ENCODE measurements at places on chromosomes 5 and 9.

DNA sequence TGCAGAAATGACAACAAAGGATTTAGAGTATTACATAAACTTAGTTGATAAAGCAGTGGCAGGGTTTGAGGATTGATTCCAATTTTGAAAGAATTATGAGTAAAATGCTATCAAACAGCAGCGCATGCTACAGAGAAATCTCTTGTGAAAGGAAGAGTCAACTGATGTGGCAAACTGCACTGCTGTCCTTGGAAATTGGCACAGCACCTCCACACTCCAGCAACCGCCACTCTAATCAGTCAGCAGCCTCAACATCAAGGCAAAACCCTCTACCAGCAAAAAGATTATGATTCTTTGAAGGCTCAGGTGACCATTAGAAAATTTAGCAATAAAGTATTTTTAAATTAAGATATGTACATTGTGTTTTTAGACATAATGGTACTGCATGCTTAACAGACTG lies 66.4 kb downstream of the AUH start:
- DNase-seq, result no peak

DNA sequence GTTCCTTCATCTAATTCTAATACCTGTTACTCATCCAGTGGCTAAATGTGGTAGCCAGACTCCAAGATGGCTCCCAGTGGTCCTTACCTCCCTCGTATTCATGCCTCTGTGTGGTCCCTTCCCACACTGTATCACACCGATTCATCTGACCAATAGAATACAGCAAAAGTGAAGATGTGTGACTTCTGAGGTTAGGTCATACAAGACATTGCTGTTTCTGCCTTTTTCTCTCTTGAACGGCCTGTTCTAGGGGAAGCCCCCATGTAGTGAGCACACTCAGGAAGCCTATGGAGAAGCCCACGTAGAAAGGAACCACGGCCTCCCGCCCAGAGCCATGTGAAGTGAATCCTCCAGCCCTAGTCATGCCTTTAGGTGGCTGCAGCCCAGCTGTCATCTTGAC lies 9.4 kb upstream of the C5 start:
- no peak for DNase-seq

DNA sequence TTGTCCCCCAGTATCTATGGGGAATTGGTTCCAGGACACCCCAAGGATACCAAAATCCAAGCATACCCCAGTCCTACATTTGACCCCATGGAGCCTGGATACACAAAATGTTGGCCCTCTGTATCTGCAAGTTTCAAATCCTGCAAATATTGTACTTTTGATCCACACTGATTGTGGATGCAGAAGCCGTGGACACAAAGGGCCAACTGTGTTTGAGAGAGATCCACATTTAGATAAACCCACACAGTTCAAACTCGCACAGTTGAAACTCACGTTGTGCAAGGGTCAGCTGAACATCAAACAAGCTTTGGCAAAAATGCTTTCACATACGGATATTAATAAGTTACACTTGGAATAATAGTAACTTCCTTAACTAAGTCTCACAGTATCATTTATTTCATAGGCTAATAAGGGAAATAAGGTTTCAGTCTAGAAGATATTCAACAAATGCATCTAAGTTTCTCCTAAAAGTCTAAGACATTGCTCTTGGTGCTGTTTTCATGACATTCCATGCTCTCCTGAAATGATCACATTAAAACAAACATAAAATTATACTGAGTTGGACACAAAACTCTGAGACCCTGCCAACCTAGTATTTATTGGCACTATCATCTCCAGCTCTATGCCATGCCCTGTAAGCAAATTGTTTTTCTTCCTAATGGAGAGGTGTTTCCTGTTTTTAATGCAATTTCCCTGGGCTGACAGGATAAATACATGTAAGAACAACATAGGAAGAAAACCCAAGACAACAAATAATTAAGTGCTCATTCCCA lies 32.3 kb downstream of the ACTL7A start:
- DNase-seq, result no peak

DNA sequence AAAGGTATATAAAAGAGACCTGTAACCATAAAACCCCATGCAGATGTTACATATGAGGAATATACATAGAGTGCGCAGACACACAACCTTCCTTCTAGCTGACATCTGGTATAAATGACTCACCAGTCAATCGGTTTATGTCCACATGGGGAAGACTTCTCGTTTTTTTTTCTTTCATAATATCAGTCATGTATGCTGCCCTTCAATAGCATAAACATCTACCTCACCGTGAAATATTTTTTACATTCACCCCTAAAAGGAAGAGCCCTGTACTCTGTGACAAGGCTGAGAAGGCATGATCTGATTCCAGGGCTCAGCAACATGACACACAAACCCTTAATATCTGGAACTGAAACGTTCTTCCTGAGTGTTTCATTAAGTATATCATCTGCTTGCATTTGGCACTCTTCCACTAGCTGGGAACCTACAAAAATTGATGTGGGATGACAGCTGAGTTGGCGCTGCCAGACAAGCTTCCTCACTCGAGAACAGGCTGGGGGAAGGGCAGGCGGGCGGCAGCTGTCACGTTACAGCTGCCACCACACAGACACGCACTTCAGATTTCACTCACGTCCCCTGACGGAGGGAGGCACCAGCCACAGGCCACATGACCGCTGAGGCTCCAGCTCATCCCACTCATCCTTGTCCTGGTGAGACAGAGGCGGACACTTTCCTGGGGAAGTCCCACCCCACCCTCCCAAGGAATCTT lies 74.2 kb downstream of the SHB start:
- peak; percentile 28 for DNase-seq

GRCh38 chr5:59943452-59944113 lies 50.1 kb upstream of the PDE4D start:
- no peak for DNase-seq

All from stimulated activated naive CD8-positive, alpha-beta T cell treated with anti-CD3 and anti-CD28 coated beads, Interleukin-15, amount 100 ng/mL, for 72 hours (primary cell).